ENCODE measurements at places on chromosomes 7 and 10. TPM values are rescaled to one million over a fixed set of nuclear protein-coding genes. Genes with fewer than 3 reads are reported as not detected.

GRCh38 chr7:121278120-121279021, 50.4 kb upstream of the WNT16 start:
- no peak for DNase-seq

- no peak for DNase-seq
Measured at GRCh38 chr7:140674899-140675701, 2.4 kb downstream of the ADCK2 start.

- no peak for DNase-seq
Measured at GRCh38 chr7:3943779-3944520, 642.9 kb downstream of the SDK1 start.

- no peak for DNase-seq
Measured at GRCh38 chr10:11387551-11388222, 223.8 kb downstream of the USP6NL start.

DNA sequence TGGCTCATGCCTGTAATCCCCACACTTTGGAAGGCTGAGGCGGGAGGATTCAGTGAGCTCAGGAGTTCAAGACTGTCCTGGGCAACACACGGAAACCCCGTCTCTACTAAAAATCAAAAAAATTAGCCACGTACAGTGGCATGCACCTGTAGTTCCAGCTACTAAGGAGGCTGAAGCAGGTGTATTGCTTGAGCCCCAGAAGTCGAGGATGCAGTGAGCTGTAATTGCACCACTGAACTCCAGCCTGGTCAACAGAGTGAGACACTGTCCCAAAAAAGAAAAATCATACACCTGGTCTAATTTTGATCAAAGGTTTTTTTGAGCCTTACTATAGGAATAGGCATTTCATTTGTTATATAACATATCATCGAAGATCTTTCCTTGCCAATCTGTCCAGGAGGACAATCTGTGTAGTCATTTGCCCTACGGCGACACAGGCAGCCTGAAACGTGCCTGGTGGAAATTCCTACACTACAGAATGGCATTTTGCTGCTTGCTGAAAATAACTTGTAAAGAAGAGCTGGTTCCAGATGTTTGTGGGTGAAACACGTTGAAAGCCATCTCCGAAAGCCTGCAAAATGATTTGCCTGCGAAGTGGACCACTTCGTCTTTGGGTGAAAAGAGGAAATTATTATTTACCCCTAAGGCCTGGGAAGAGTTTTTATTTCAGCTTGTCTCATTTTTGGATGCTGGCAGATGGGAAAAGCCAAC, 31.3 kb upstream of the GDI2 start:
- no peak for DNase-seq

DNA sequence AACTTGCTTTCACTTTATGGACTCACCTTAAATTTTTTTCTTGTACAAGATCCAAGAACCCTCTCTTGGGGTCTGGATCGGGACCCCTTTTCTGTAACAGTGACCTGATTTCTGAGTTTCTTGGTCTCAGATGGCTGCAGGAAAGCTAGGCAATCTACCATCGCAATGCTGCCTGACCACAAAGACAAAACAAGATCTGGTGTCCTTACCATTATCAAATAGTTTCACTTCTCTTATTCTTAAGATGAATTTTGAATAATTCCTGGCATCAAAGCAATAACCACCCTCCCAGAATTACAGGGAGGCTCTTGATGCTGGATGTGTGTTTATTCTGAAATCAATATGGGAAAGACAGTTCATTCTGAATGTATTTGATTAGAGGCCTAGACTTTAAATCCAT, 77.4 kb upstream of the FRMD4A start:
- DNase-seq = no peak

- DNase-seq = no peak
Measured at GRCh38 chr10:308101-308500, 172.8 kb downstream of the ZMYND11 start.

DNA sequence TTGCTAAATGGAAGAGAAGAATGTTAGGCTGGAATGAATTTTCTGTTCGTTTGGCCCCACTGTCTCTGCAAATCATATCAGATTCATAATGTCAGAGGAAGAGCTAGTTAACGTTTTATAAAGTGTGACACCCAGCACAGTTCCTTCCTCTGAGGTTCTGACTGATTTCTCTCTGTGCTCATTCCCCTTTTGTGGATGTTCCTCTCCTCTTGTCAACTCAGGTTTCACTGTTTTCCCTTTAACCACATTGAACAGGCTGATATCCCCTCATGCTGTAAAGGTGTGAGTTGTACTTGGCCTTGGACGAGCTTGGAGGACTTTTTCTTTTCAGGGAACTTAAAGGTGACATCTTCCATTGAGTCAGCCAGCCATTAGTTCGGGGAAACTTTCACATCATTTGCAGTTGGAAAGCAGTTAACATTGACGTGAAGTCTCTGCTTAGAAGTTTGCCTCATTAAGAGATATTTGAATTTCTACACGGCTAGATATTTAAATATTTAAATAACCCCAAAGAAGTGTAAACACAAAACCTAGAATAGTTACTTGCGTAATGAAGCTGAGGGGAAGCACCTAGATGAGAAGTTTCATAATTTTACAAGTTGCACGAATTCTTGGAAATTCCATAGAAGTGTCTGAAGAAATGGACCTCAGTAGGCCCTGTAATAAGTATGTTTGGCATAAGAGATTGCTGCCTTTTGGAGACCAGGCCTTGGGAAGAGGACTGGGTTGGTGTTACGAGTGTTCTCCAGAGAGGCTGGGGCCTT, 101.5 kb upstream of the EGR2 start:
- no peak for DNase-seq

GRCh38 chr10:86341361-86341811, 25.2 kb downstream of the GRID1 start:
- no peak for DNase-seq

- DNase-seq = no peak
Measured at GRCh38 chr7:47764746-47765145, 182.8 kb upstream of the TNS3 start.

- peak; percentile 78 for DNase-seq
Measured at GRCh38 chr10:63699785-63700613, 178.8 kb downstream of the REEP3 start.

- DNase-seq = no peak
Measured at GRCh38 chr10:119640384-119640783, 10.8 kb upstream of the BAG3 start.

- peak; percentile 13 for DNase-seq
Measured at GRCh38 chr7:137169282-137169698, 174.2 kb downstream of the PTN start.

DNA sequence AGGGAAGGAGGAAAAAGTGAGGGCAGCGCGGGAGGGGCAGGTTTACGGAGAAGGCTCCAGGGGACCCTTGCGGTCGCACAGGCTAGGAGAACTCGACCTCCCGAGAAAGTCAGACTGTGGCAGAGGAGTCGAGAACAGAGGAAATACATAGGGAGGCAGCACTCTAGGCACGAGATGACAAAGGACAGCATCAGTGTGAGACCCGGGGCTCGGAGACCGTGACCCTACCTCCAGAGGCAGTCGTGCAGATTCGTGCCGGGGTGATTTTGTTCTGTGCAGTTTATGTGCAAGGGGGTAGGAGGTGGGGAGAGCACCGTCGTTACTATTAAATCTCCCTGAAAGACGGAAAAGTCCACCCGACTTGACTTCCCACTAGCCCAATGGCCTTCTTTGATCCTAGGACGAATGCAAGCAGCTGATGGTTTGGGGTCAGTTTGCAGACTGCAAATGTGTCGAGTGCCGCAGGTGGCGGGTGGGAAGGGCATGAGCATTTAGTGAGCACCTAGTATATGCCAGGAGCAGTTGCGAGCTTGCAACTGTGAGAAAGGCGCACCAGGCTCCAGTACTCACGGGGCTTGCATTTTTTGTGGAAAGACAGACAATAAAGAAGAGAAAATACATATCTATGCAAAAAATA, 674 bp upstream of the OSBPL3 start:
- DNase-seq = peak; percentile 18

DNA sequence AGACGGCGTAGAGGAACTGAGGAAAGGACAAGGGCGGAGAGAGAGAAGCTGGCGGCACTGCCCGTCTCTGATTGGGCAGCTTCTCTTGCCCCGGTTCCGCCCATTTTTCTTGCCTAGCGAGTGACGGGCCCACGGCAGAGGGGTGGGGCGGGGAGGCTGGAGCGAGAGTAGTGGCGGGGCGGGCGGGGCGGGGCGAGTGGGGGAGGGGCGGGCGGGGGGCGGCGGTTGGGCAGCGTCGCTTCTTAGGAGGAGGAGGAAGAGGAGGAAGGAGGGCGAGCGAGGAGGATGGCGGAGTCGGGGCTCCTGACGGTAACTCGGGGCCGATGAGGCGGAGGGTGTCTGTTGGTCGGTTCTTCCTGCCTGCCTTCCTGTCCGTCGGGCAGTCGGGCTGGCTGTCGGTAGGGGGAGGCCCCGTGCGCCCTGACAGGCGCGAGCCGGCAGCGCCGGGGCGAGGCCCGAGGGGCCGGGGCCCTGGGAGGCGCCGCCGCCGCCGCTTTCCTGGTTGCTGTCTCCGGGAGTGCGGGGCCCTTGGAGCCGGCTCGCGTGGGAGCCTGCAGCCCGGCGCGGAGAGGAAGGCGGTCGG, at the start of gene SHOC2:
Gene SHOC2 (plus strand): TSS at position 256 of the 583 bp plus-strand sequence. CDS start 44,755 bp downstream, outside the sequence.
- DNase-seq = peak; percentile 100

DNA sequence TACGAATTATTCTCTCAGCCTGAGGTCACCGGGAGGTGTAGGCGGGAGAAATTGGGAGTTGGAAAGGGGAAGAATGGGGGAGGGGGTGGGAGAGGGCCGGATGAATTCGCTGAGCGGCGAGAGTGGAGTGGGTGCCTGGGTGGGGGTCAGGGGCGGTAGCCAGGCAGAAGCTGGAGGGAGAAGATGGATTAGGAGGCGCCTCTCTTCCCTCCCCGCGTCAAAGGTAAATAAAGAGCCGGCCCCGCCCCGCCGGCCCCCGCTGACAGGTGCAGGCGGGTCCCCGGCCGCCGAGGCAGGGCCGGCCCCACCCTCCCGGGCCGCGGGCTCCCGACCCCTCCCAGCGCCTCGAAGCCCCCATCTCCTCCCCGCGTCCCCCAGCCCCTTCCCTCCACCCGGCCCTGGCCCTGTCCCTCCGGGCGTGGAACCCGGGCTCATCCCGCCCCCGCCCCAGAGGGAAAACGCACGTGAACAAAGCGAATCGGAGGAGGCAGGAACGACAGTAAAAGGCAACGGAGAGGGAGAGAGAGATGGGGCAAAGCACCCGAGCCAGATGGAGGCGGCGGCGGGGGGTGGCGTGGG, 872 bp downstream of the FAM131B start:
- no peak for DNase-seq

- no peak for DNase-seq
Measured at GRCh38 chr7:138235207-138235606, 158.9 kb downstream of the AKR1D1 start.

DNA sequence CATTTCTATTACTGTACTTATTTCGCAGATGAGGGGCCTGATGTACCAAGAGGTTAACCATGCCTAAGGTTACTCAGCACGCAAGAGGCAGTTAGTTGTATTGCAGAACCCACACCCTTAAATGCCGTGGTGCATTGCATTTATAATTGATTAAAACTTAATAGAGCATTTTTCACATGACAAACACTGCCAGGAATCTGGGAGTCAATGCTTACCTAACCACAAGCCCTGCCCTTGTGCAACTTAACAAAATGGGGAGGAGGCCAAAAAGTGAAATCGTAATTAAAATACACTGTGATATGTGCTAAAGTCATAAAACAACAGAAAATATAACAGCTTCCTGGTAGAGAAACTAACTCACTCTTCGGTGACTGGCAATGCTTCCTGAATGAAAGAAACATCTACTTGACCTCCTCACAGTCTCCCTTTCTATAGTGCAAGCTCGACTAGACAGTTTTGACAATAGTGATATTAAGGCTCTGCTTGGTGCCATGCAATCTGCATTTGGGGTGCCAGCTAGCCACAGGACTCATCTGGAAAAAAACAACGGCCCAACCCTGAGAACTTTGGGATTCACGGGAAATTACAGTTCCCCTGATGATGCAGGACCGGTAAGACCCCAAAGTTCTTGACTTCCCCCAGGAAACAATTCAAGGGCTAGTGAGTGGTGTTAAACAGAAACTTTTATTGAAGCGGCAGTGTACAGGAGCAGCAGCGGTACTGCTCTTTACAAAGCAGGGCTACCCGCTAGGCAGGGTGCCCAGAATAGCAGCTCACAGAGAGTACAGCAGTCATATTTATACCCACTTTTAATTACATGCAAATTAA, 612.4 kb downstream of the TNS3 start:
- DNase-seq = no peak

DNA sequence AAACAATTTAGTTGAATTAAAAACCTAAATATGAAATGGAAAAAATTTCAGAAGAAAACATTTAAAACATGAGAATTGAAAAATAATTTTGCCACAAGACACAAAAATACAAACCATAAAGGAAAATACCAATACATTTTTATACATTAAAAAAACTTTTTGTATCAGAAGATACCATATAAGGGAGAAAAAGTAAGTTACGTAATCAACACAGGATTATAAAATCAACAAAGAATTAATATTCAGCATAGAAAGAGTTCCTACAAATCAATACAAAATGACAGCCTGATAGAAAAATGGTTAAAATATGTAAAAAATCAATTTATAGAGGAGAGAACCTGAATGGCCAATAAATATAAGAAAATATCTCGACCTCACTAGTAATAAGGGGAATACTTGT, 16.6 kb upstream of the SAMD9L start:
- no peak for DNase-seq

- DNase-seq = peak; percentile 86
Measured at GRCh38 chr10:133379152-133379800, at the start of gene PAOX. Gene PAOX, plus strand, starts transcription at chr10:133379262. Its CDS starts 55 bp downstream, at chr10:133379317.

DNA sequence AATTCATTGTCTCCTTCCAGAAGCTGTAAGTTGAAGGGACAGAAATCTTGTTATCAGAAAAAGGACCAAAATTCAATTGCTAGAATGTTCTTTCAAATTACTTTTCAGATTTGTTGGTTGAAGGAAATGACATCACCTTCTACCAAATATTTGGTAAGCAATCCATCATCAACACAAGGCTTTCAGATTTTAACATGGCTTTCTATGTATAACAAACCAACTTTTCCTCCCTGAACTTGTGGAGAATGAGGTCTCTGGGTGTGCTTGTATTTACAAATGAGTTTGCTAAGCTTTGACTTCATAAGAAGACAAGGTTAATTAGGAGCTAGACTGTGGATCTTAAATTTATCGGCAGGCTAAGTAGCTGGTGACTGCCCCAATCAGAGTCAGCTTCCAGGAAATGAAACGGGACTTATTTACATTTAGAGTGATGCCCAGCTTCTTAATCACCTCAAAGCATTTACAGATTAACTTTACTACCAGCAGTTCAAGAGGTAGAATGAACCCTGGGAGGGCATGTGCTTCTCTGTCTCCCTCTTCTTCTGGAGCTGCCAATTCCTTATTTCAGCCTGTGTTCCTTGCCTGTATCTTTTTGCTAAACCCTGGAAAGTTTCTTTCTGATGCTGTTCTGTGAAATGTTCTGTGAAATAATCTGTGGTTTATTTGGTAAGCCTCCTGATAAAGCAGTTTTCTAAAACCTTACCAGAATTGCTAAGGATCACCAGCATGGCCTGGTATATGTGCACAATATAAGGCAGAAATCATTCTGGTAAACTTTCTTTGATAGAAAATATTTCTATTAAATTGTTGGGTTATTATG, 248.8 kb upstream of the FZD8 start:
- no peak for DNase-seq

GRCh38 chr10:84693006-84693405, 364.6 kb downstream of the CCSER2 start:
- no peak for DNase-seq

The KLF14 gene
- total RNA-seq = 0.34 TPM

The SKIDA1 gene
- 0.79 TPM for total RNA-seq

The TMEM178B gene
- 1.6 TPM for total RNA-seq

The IKZF1 gene
- total RNA-seq = 1.1 TPM

The CBLL1 gene
- 32.6 TPM for total RNA-seq

The DGKB gene
- not detected for total RNA-seq

The HYCC1 gene
- total RNA-seq = 24.0 TPM

The TMEM196 gene
- not detected for total RNA-seq

The MTURN gene
- 17.6 TPM for total RNA-seq

The TMEM213 gene
- total RNA-seq = not detected

The SEPTIN7 gene
- 114 TPM for total RNA-seq

The ZC3HAV1 gene
- total RNA-seq = 4.9 TPM

The GRIFIN gene
- not detected for total RNA-seq
